ENCODE measurements at places on chromosomes 4 and X.
A peak's percentile ranks its signal among the peaks of the same experiment; 100 is the strongest.

GRCh38 chr4:123575291-123575690 is 178.7 kb downstream of the SPRY1 start:
- DNase-seq, result no peak

- no peak for DNase-seq
Observed at GRCh38 chr4:5746250-5746649, 35.2 kb downstream of the EVC start.

DNA sequence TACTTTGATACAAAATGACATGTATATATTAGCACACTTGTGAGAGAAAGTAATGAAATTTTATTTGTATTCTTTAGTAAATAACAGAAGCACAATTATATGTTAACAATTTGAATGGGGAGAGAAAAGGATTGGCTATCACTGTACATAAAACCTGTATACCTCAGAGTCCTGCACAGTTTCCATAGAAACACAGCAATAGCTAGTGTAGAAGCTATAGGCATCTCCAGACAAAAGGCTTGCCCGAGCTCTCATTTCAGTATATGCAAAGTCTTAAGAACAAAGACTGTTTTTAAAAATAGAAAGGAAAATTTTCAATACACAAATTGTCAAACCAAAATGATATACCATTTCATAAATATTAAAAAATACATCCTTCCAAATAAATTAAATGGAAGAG is 38.5 kb downstream of the GPM6A start:
- DNase-seq, result no peak

- DNase-seq, result no peak
Observed at GRCh38 chr4:105837037-105837436, 58.2 kb upstream of the NPNT start.

DNA sequence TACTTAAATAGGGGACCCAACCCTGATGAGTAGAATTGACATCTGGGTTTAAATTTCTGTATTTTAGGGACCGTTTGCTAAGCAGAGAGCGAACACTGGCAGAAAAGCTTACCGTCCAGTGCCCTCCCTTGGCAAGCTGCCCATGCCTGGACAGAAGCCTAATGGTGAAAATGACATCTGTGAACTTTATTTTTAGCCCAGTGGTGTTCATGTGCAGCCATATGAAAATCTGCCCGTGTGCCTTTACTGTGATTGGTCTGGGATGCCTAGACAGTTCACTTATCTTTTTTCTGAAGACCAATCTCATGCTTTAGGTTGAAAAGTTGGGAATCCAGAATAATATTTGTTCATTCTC is 1.1 kb downstream of the STBD1 start:
- no peak for DNase-seq

DNA sequence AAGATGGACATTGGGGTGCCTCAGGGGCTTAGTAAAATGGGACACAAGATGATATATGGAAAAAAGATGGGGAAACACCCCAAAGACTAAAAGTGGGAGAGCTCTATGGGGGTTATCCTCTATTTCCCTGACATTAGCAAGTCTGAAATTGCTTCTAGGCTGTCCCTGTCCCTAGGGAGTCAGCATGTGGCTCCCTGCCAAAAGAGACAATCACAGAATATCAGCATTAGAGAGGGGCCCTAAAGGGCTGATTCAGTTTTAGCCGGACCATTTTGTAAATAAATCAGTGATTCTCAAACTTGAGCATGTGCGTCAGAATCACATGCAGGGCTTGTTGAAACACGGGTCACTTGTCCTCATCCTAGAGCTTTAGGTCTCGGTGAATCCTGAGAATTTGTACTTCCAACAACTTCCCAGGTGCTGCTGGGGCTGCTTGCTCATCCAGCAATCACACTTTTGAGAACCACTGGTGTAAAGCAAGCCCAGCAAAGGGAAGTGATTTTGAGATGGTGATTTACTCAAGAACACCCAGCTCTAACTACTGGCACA is 165.3 kb upstream of the DGKK start:
- DNase-seq, result peak; percentile 76

All from epithelial cell of esophagus (primary cell).